ENCODE measurements at places on chromosomes 1 and 21.

- DNase-seq: no peak
These were observed 44.7 kb upstream of the LRP8 start for GRCh38 chr1:53372501-53372951.

- DNase-seq: no peak
These were observed 28.7 kb upstream of the CDC14A start for GRCh38 chr1:100323419-100324106.

DNA sequence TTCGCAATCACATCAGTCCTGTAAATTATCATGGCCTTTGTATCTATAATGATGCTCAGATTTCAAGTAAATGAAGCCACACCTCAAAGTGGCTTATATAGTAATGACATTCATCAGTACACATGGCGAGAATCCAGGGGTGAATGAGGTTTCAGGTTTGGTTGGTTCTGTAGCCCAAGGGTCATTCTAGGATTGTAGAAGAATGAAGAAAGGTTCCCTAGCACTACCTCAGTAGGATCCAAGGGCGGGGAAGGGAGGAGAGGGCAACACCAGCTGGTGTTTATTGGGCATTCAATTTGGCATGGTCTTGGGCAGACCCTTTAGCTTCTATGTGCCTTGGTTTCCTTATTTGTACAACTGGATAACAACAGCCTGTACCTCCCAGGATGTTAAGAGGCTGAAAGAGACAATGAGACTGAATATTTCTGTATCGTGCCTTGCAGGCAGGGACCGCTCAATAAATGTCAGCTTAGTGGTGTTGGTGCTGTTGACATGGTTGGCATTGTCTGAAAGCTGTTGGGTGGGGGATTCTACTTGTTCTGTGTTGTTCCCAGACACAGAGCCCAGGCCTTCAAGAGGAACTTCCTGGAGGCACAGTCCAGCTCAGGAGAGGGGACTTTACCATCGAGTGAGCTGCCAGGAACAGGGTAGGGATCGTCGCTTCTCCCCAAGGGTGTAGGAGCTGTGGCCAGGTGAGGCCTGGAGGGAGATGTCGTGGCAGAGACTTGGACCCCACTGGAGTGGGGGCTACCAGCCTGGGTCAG lies 388.2 kb downstream of the PTPRU start:
- DNase-seq: no peak

DNA sequence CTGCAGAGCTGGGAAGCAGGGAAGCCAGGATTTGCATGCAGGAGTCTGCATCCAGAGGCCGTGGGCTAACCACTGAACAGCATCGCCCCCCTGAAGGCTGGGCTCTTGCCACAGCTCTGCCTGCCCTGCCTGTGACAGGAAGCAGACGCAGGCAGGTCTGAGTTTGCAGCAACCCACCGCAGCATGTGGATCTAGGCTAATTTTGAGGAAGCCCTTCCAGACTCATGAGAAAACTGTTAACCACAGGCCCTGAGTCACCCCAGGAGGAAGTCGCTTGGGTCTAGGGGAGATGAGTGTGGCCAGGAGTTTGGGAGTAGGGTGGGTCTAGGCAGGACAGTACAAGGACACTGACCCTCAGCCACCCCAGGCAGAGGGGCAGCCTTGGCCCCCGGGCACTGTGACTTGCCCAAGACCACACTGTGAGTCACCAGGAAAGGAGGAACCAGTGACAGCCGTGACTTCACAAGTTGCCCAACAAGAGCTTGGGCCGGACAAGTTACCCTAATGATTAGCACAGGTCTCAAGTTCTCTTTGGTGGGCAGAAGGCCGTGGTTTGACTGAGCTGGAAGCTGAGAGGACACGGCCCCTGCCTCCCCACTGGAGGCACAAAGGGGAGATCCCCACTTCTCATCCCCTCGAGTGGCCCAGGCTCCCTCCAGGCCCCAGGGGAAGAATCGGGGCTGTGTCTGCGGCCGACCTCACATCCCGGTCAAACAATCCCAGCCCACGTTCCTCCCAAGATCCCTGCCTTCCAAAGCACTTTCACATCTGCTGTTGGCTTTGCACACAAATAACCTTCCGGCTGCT lies 826 bp downstream of the LAPTM5 start:
- DNase-seq: peak; percentile 51

DNA sequence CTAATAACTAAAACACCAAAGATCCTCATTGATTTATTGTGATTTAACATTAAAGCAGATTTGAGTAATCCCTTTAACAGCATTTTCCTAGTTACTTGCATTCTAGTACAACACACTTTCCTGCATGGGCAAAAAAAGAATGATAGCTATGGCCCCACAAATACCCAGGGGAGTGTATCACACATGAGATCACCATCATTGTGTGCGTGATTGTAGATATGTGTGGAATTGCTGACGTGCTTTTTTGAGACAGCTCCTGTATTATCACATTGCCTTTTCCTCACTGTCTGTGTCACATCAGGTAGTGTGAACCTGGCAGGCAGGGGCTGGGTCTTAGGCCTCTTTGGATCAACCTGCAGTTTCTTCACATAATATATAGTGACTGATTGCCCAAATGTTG lies 48.5 kb upstream of the SAMD13 start:
- DNase-seq: no peak

DNA sequence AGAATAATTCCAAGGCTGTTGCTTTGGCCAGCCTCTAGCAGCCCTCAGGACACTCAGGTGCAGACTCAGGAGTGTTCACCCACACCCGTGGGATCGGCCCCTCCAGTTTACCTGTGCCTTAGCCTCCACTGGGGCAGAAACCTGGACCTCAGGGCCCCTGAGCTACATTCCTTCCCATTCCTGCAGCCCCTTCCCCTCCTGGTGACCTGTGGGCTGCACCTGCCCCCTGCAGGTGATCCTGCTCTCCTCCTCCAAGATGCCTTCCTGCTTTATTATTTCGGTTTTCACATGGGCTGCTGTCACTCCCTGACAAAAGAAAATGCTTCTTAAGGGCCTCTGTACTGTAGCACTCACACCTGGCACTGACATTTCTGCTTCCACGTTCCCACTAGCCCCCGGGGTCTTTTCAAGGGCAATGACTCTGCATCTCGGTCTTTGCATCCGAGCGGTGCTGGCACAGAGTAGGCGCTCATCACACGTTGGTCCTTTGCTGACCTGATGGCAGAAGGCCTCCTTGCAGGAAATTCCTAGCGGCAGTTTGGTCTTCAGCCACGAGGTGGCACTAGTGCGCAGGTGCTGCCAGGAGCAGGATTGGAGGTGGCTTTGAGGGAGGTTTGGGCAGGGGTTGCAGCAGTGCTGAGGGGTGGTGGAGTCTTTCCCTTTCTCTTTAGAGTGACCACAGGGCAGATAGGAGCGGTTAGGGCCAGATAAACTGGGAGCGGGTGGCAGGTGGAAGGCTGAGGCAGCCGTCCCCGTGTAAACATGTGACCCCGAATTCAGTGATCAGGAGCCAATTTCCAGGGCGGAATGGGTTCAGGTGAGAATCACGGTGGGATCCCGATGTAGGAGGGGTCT lies 25.3 kb upstream of the ETV3 start:
- peak; percentile 41 for DNase-seq

GRCh38 chr1:211267204-211267857 lies 8.2 kb downstream of the RCOR3 start:
- DNase-seq: no peak

- DNase-seq: no peak
These were observed 23.6 kb upstream of the DUSP10 start for GRCh38 chr1:221765527-221765926.

GRCh38 chr1:10510520-10511493 lies 36.1 kb downstream of the PEX14 start:
- peak; percentile 62 for DNase-seq

- DNase-seq: no peak
These were observed 139.0 kb upstream of the TMEM51 start for GRCh38 chr1:15014516-15014915.

GRCh38 chr1:164721228-164721496 lies 162.2 kb downstream of the PBX1 start:
- DNase-seq: no peak

DNA sequence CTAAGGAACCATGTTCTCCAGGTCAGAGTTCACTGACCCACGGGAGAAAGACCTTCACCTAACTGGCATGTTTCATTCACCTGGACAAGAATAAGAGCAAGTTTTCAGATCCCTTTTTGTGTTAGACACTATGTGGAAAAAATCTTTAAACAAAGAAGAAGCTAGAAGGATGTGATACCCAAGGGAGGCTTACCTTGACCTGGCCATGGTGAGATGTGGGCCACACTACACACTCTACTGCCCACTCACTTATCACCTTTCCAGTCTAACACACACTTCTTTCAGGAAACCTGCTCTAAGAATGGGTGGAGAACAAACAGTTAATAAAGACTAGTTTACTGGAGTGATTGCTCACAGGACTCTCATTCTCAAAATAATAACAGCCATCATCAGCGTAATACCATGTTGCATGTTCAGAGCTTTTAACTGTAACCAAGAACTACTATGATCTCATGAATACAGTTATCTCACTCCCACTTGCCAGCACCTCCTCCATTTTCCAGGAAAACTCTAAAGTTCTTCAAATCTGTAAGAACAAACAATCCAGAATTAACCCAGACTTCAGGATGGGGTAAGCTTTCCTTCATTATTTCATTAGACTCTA lies 1.4 kb downstream of the RGS8 start:
- DNase-seq: no peak

- DNase-seq: no peak
These were observed 19.4 kb downstream of the RPS6KC1 start for GRCh38 chr1:213070406-213070805.

- DNase-seq: no peak
These were observed 295.4 kb upstream of the PBX1 start for GRCh38 chr1:164263540-164263939.

DNA sequence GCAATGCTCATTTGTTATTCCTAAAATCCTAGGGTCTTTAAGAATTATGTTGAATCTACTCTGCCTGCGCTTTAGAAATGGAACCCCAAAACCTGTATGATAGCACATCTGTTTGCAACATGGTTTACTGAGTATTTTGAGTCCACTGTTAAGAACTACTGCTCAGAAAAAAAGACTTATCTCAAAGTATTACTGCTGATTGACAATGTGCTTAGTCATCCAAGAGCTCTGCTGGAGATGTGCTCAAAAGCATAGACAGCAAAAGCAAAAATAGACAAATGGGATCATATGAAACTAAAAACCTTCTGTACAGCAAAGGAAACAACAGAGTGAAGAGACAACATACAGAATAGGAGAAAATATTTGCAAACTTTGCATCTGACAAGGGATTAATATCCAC lies 107.0 kb downstream of the CTH start:
- no peak for DNase-seq

DNA sequence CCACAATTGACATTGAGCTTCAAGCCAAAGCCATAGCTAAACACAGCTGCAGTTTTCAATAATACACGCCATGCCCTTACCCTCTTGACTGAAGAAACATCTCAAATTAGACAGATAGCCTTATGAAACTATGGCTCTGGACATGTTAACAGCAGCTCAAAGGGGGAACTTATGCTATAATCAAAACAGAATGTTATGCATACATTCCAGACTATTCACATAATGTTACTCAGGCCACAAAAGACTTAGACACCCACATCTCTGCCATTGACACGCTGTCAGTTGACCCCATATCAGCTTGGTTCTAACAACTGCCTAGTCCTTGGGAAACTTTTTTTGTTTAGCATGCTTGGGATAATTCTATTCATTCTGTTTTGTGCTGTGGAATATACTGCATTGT lies 2.3 kb upstream of the NENF start:
- DNase-seq: no peak

- no peak for DNase-seq
These were observed 213.9 kb downstream of the PATJ start for GRCh38 chr1:61956016-61956645.

DNA sequence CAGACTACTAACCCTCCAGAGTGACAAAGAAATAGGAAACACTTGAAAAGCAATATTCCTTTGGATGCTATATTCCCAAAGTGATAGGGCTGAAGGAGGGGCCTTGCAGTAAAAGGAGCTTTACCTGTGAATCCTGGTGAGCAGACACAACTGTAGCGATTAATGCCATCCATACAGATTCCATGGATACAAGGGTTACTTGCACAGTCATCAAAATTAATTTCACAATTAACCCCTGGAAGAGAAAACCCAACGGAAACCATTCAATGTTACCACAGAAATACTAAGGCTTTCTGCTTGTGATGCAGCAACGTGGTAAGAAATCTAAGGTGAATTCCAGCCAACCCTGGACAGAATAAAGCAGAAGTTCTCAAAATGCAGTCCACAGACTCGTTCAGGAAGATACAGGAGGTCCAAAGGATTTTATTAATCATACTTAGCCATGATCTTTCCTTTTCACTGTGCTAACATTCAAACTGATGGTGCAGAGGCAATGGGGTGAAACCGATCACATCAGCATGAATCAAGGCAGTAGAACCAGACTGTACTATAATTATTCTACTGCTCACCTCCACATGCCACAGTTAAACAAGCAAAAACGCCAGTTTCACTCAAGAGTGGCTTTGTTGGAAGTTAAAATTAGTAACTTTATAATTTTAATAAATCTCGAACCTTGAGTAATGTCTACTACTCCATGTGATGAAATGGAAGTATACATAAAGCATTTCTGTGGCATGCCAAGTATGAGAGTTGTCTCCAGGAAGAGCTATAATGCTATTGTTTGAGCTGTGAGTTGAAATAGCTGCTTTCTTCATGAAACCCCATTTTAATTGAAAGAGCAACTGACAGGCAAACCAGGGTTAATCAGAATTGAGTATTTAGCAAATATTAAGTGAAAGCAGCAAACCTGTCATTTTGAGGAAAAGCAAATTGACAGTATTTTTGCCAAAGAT lies 63.2 kb upstream of the ADAM30 start:
- DNase-seq: no peak

DNA sequence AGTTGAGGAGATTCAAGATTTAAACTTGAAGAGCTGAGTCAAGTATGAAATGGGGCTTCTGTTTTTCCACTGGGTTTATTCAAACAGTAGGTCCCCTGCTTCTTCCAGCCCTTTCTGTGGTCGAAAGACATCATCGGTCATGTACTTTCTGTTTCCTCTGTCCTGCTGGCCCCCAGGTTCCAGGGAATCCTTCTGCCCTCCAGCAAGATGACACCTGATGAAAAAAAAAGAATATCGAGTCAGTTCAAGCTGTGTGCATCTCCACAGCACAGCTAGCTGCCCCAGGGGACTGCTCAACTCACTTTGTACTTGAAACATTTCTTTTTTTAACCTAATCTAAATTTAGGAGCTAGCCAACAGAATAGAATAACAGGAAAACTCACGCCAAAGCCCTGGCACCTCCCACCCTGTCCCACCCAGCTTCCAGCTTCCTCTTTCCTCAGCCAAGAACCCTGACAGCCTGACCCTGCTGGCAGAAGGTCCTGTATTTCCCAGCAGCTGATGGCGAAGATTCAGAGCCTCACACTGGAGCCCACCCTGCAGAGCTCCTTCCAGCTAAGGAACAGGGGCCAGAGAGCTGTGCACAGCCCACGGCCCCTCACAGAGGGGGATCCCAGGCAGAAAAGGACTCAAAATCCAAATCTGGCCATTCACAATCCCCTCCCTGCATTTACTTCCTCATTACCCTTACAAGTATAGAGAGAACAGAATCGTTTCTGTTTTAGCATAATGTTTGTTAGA lies 176.5 kb downstream of the PSMG1 start:
- no peak for DNase-seq

All from stimulated activated CD8-positive, alpha-beta memory T cell treated with anti-CD3 and anti-CD28 coated beads, Interleukin-2, amount 100 ng/mL, for 1 hour (primary cell).